ENCODE measurements at places on chromosomes 2 and 18. TPM values are rescaled to one million over a fixed set of nuclear protein-coding genes. Genes with fewer than 3 reads are reported as not detected.

C2orf66 gene
- total RNA-seq = not detected

XIRP2 gene
- 3.1 TPM for total RNA-seq

DNA sequence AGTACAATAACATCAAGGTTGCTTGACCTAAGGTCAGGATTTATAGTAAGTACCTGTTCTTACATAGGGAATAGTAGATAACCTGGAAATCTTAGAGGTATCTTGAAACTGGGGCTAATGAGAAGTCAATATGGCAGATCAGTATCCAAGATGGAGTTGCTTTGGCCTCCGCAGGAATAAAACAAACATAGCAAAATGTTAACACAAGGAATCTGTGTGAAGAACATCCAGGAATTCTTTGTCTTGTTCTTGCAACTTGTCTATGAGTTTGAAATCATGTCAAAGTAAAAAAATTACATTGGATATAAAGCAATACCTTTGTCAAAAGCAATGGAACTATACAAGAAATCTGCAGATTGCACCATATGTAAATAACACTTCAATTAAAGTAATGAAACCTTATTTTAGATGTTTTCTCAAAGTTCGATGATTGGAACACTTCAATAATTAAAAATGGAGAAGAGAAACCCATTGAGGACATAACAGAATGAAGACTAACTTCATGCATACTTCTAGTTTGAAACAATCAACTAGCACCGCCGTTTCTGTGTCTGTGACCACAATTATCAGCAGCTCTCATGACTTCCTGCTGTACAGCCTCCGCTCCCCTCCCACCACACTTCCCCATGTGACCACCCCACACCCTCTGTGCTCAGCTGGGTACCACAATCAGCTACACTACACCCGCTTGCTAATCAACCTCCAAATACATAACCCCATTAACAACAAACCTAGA, 27.6 kb downstream of the C2orf76 start:
- DNase-seq = no peak

GRCh38 chr18:3450799-3451182, 819 bp downstream of the TGIF1 start:
- no peak for DNase-seq

- DNase-seq = no peak
Measured at GRCh38 chr2:176826356-176826755, 386.2 kb upstream of the HNRNPA3 start.

DNA sequence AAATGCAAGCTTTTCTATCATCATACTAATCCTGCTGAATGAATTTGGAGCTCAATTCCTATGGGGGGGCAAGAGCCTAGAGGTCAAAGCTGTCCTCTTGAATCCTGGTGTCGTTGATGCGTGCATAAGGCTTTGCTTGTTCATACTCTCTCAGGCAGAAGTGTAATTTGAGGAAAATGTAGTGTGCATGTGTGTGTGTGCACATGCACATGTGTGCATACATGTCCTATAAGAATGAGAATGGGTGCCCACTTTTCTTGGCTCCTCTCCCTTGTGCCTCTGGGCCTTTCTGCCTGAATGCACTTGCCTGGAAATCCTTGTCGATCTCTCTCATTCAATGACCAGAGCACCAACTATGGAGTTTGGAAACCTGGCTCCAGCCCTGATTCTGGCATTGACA, 28.5 kb upstream of the C18orf32 start:
- DNase-seq = no peak

PROM2 gene
- 80.1 TPM for total RNA-seq

- no peak for DNase-seq
Measured at GRCh38 chr2:173705656-173706055, 259.5 kb downstream of the SP3 start.

GRCh38 chr2:50004667-50005066, 850.4 kb upstream of the FSHR start:
- no peak for DNase-seq

ZBTB7C gene
- total RNA-seq = 14.7 TPM

DNA sequence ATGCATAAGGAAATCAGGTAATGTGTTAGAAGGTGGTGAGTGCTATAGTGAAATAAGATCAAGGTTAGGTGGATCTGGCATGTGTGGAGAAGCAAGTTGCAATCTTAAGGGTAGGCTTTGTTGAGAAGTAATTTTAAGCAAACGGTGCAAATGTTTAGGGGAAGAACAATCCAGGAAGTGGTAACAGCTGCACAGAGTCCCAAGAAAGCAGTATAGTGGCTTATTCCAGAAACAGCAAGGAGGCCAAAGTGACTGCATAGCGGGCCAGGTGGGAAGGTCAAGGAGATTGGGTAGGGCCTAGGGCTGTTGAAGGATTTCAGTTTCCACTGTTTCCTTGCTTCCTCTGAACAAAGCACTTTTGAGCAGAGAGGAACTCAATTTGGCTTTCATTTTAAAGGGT, 30.0 kb upstream of the RAB1A start:
- DNase-seq = no peak

RANBP2 gene
- total RNA-seq = 96.2 TPM

- no peak for DNase-seq
Measured at GRCh38 chr2:144607891-144608521, 88.1 kb upstream of the ZEB2 start.

DNA sequence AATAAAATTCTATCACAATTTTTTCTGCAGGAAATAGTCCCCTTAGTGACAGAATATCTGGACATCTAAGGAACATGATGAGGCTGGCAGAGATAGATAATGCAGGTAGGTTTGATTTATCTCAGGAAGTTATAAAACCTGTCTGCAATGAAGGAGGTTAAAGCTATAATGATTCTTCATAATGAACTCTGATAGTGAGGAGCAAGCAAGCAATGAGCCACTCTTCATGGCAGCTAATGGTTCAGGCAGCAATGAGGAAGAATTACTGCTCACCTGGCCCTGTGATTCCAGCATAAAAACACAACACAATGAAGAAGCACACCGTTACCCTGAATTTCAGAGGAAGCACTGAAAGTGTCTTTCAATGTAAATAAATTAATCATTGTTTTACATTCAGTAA, 599.6 kb upstream of the PKDCC start:
- no peak for DNase-seq

M1AP gene
- 0.18 TPM for total RNA-seq

DNA sequence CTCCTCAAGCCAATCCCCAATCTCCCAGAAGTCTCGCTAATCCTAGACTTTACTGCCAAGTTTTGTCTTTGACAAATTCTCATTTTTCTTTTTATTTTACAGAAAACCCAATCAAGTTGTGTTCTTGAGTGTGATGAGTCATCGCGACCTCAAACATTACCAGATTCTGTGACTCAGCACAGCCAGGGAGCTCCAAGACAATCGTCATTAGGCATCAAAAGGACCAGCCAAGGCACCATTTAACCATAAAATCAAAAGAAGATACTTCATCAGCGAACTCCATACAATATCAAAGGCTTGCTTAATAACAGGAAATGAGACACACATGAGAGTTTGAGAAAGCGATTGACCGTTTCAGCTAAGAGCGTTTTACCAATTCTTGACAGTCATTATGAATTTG, 146.2 kb upstream of the AGAP1 start:
- no peak for DNase-seq

GRCh38 chr18:28514699-28515098, 337.8 kb upstream of the CDH2 start:
- DNase-seq = no peak

- no peak for DNase-seq
Measured at GRCh38 chr2:119625226-119625625, 53.8 kb upstream of the TMEM177 start.

DNA sequence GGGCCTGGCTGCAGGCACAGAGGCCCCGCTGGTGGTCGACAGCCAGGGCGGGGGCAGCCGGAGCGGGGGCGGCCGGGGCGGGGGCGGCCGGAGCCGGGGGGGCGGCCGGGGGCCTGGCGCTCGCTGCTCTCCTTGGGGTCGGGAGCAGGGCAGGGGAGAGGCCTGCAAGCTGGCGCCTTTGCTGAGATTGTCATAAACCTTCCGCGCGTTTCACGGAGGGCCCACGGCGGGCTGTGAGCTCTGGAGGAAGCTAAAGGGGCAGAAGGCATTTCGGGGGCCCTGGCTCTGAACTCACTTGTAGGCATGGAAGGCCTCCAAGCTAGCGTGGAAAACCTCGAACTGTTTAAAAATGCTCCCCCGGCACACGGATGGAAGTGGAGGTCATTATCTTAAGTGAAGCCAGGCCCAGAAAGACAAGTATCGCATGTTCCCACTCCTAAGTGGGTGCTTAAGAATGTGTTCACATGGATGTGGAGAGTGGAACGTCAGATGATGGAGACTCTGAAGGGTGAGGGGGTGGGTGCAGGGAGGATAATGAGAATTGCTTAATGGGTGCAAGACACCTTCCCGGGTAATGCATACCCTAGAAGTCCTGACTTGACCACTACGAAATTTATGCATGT, 629 bp downstream of the PRELID3A start:
- DNase-seq = no peak

Data from prostate gland (tissue), 2 donors.